ENCODE measurements at places on chromosomes 11 and 22.

- DNase-seq = no peak
Measured at GRCh38 chr11:109424901-109425300, 2.9 kb downstream of the C11orf87 start.

- DNase-seq = no peak
Measured at GRCh38 chr11:62694455-62695167, 5.3 kb upstream of the LRRN4CL start.

DNA sequence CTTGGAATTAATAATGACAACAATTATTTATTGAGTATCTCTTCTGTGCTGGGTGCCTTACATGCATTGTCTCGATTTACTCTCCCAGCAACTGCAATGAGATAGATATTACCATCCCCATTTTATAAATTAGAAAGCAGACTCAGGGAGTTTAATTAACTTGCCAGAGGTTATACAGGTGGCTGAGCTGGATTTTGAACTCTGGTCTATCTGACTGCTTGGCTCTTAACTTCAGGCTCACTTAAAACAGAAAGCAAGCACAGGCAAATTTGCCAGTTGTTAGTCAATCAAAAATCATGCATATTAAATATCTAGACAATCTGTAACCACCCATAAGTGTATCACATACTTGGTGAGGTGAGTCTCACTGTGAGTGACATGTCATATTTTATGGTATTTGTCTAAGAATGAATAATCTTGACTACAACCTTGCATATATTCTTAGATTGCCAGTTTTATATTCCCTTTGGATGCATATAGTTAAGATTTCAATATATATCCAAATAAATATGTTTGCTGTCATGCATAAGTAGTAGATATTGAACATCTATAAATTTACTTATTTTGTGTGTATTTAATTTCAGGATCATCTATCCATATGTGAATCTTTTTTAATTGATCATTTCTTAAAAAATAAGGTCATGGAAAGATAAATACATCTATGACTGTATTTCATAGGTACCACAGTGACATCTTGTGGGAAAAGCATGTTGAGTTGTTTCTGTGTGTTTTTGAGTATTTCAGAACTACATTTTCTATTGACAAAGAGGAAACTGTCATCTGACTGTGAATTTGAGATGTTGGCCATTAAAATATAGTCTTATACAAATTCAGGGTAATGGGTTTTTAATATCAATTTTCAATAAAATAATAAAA is 112.0 kb upstream of the ARHGAP42 start:
- no peak for DNase-seq

- DNase-seq = no peak
Measured at GRCh38 chr22:27790376-27791158, 11.0 kb downstream of the MN1 start.

- DNase-seq = no peak
Measured at GRCh38 chr11:130725421-130726233, 190.7 kb downstream of the SNX19 start.

GRCh38 chr22:45896964-45897538 is 79.9 kb downstream of the WNT7B start:
- no peak for DNase-seq
